ENCODE measurements at places on chromosomes 3 and 15.

DNA sequence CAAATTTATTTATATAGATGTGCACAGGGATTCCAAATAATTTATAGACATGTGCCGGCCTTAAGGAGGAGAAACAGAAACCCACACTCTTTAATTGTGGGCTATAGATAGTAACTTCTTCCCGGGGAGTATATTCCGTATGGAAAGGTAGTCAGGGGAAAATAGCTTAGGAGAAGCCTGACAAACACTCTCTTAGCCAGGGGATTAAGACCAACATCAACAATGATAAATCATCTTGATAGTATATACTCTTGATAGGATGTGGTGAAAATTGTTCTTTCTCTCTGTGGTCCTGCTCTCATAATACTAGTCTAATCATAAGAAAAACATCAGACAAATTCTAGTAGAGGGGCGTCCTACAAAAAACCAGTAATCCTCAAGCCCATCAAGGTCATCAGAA is 8.2 kb upstream of the BCL6 start:
- no peak for DNase-seq

DNA sequence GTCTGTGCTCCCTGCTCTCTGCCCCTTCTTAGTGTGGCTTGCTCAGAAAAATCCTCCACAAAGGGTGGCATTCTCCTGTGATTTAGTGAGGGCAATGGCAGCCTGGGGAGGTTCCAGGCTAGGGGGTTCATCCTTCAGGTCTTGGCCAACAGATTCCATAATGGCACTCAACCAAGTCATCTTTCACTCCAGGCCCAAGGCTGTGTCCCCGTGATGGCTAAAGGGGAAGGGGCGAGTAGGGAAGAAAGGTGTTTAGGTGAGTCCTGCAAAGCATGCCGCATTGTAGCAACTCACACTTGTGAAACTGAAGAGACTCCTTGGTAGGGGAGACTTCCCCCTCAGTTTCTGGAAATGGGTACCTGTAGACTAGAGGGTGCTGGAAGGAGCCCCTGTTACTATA is 105.6 kb downstream of the THSD4 start:
- DNase-seq = no peak

GRCh38 chr15:64844576-64845145 is 2.9 kb downstream of the PLEKHO2 start:
- DNase-seq = no peak

DNA sequence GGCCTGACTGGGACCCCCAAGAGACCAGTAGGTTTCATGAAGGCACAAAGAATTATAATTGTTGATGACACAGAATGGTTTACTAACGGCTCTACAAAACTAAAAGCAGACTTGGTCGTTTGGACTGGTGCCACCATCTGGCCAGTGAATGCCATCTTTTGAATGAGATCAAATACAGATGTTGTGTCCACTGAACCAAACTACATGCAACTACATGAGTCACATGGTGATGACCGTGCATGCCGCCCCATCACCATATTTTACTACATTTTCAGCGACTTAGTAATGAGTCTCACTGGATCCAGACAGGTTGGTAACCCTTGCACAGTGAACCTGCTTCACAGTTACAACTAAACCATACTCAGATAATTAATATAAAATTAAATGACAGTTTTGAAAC is 803.3 kb downstream of the DIPK2A start:
- no peak for DNase-seq

DNA sequence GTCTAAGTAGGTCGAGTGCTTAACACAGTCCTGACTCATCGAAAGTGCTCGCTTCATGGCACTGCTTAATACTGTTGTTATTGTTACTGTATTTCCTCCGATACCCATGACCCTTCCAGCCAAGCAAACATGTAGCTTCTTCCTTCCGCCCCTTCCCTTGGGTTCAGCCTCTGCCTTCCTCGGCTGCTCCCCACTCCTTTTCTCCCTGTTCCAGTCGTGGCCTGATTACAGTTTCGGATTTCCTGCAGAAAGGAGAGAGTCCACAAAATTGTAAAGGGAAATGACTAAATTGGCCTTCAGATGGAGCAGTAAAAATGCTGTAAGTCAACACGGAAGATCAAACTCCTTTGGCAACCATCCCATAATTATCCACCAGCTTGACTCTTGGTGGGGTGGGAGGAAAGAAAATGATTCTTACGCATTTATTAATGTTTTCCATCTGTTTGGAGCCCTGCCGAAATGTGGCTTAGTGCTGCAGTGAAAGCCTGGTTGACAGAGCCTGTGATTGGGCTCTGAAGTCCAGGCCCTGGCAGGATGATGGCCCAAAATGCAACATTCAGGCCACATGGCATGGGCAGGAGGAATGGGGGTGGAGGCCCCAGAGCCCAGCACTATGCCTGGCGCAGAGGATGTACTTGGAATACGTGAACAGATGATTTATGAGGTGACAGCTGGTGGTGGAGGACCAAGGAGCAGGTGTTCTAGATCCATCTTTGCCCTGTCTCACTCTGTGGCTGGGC is 37.6 kb downstream of the FAM3D start:
- no peak for DNase-seq

GRCh38 chr15:55003965-55004873 is 192.5 kb downstream of the RSL24D1 start:
- DNase-seq = no peak

- no peak for DNase-seq
Measured at GRCh38 chr3:119676020-119676419, 1.2 kb downstream of the COX17 start.

- DNase-seq = no peak
Measured at GRCh38 chr3:22795917-22796316, 407.2 kb upstream of the UBE2E2 start.

- DNase-seq = no peak
Measured at GRCh38 chr3:150235799-150236198, 172.3 kb upstream of the TSC22D2 start.

DNA sequence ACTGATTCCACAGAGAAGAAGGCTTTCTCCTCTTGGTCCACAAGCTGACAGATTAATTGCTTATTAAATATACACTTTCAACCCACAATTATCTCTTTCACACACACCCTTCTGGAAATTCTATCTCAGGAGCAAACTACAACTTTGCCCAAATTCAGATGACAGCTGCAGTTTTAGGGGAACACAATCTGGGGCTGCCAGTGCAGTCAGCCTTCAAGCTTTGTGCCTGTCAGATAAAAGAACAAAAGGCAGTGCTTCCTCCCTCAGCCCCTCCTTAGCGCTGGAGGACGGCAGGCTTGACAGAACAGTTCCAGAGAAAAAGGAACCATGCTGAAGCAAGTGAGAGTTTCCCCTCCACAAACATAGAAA is 99.6 kb downstream of the TMCC1 start:
- DNase-seq = no peak

DNA sequence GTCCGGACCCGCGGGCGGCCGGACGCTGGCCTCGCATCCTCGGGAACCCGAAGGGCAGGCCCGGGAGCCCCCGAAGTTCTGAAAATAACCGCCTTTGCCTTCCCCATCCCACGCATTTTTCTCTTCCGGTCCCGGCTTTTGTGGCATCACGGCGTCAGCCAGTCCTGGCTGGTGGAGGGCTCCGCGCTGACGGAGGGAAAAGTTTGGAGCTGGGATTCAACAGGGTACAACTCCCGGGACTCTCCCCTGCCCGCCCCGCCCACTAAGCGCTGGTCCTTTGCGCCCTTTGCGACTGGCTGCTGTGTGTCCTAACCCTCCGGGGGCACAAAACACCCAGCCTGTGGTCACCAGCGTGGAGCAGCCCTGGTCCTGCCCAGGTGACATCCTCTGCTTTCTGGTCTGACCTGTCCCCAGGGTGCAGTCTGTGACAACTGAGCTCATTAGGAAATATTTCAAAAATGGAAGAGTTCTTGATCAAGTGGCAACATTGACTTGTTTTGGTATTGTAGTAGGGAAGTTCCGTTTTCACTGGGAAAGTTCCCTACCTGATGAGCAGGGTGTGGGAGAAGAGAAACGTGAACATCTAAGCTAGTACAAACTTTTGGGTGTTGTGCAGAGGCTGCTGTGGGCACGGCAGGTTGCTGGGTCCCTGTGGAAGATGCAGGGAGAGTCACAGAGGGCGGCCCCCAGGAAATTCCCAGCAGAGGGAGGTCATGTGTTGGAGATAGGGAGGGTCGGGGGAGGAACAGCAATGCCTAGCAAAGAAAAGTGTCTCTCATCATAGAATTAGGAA is 775 bp downstream of the ARNT2 start:
- DNase-seq = no peak

DNA sequence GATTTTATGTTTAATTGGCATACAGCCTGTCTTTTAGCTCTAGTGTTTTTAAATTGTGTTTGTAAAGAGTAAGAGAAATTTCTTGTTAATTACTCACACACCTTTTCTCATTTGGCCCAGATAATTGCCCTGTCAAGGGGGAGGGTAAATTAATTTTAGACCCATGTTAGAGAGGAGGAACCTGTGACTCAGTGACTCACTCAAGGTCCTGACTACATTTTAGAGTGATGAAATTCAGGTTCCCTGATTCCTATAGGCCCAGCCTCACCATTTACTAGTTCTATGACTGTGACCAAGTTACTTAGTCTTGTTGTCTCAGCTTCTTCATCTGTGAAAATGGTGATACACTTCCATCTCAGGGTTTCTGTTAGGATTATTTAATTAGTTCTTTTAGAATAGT is 125.2 kb upstream of the DPH6 start:
- DNase-seq = no peak

DNA sequence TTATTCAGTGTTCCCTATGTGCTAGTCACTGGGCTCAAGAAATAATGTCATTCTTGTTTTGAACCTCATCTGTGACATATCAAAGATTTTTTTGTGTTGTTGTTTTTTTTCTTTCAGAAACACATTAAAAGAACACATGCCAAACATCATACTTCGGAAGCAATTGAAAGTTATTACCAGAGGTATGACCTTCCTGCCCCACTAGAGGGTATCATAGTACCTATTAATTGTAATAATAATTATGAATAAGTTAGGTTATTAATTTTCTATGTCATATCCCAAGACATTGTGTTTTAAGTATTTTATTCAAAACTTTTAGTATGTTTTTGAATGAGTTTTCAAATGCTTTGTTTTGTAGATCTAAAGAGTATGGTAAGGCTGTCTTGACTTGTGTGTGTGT is 65.7 kb downstream of the CDIN1 start:
- DNase-seq = no peak

All from cortex of kidney (tissue), 1 donor.